ENCODE measurements at places on chromosomes 4 and X.

GRCh38 chrX:111483881-111484280, 27.6 kb upstream of the SERTM2 start:
- no peak for DNase-seq
- H3K27me3 ChIP-seq = no peaks in the 10 kb centered on the region
- no peaks in the 10 kb centered on the region for H3K36me3 ChIP-seq
- no peaks in the 10 kb centered on the region for H3K4me1 ChIP-seq
- H3K4me3 ChIP-seq = no peak overlapping the region
- H3K27ac ChIP-seq = no peak overlapping the region

DNA sequence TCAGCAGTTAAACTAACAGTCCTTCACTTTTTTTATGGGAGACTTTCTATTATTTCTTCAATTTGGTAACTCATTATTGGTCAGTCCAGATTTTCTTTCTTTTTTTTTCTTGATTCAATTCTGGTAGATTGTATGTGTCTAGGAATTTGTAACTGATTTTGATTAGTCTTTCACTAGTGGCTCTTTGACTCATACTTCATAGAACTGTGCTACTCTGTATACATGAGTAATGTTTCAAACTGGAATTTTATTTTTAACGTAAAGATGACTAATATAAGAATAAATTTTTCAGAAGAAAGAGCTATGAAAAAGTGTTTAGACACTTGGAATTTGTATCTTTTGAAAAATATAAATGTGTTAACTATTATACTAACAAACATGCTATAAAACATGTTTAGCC, 813.0 kb downstream of the TRAM1L1 start:
- no peak overlapping the region for H3K4me3 ChIP-seq
- no peaks in the 10 kb centered on the region for H3K36me3 ChIP-seq
- H3K4me1 ChIP-seq = no peaks in the 10 kb centered on the region
- no peak for DNase-seq
- no peak overlapping the region for H3K27ac ChIP-seq

GRCh38 chr4:188754372-188755002, 615.2 kb downstream of the TRIML1 start:
- H3K36me3 ChIP-seq = no peaks in the 10 kb centered on the region
- H3K4me1 ChIP-seq = no peaks in the 10 kb centered on the region

DNA sequence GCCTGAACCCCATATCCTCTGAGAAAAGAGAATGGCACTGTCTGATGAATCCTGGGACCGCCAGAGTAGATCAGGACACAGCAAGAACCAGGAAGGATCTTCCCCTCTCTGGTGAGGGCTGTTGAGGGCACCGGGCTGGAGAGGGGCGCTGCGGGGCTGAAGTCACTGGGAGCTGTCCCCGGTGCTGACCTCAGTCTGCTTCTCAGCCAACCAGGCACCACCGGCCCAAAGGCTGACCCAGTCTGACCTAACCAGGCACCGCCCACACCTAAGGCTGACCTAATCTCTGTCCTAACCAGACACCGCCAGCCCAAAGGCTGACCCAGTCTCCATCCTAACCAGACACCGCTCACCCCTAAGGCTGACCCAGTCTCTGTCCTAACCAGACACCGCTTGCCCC, 82.8 kb downstream of the CPZ start:
- no peaks in the 10 kb centered on the region for H3K36me3 ChIP-seq
- H3K4me3 ChIP-seq = no peak overlapping the region
- DNase-seq = no peak
- H3K4me1 ChIP-seq = no peaks in the 10 kb centered on the region
